ENCODE measurements at places on chromosomes 5 and 9.

GRCh38 chr5:56129288-56129687 is 103.8 kb downstream of the ANKRD55 start:
- no peak for DNase-seq

- DNase-seq = no peak
These were observed 13.4 kb upstream of the GAPT start for GRCh38 chr5:58477760-58478376.

GRCh38 chr9:137123468-137123837 is 8.9 kb upstream of the DPP7 start:
- DNase-seq = no peak

GRCh38 chr9:133632806-133633680 is 3.1 kb upstream of the DBH start:
- DNase-seq = no peak

GRCh38 chr5:19923742-19924141 is 64.3 kb downstream of the CDH18 start:
- DNase-seq = peak; percentile 11

GRCh38 chr5:36301858-36302603 is at the start of gene RANBP3L:
Gene RANBP3L (minus strand): TSS chr5:36301902. CDS start chr5:36301416, 486 bp downstream.
- no peak for DNase-seq

GRCh38 chr5:19771174-19771835 is 216.7 kb downstream of the CDH18 start:
- DNase-seq = peak; percentile 21

- peak; percentile 37 for DNase-seq
These were observed 26.5 kb upstream of the DOCK2 start for GRCh38 chr5:169610606-169611005.
